Activated CD4-positive, alpha-beta T cell treated with anti-CD3 and anti-CD28 coated beads, Interleukin-2, Interleukin-6, amounts not matched to agents 100 ng/mL and 50 ng/mL, durations not matched to agents 16 hours and 8 hours (primary cell): ENCODE measurements at places on chromosomes 6 and 20.

GRCh38 chr20:37314099-37314498, 24.6 kb downstream of the MANBAL start:
- DNase-seq, result no peak

- DNase-seq, result no peak
Measured at GRCh38 chr20:17881741-17882064, 86.9 kb downstream of the SNX5 start.

DNA sequence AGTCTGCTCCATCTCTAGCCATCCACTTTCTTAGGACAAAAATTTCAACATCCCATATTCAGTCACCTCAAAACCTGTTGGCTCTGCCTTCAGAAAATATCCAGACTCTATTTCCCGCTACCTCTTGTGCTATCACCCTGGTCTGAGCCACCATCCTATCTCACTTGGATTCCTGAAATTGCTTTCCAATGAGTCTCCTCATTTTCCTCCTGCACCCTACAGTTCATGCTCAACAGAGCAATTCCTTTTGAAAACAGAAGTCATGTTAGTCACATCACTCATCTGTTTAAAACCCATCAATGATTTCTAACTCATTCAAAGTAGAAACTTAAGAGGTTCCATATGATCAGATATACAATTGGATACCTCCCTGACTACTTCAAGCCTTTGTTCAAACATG, 229.9 kb downstream of the ADGRG6 start:
- no peak for DNase-seq

DNA sequence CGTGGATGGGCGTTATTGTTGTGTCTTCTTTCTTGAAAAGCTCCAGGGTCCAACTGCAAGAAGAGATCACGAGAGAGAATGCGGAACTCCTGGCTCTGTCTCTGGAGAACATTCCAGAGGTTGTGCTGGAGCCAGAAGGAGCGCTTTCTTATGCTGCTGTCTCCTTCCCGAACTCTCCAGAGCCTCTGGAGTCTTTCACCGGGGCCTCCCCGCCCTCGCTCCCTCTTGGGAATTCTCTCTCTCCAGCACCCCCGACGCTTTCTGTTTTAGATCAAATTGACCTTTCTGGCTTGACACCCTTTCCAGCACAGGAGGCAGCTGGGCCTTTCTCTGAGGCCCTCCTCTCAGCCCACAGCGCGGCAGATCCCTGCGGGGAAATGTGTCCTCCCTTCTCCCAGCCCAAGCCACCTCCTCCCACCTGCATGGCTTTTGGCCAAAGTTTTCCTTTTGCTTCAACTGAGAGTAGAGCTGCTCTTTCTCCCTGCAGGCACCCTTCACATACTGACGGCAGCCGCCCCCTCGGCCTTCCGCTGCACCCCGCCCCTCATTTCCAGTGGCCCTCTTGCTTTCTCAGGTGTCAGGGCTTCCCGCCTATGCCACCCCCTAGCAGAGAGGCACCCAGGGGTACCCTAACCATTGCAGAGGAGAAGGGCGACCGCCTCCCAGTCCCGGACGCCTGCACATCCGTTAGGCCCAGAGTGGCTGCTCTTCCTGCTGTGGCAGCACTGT, 6.6 kb upstream of the CCR6 start:
- no peak for DNase-seq

DNA sequence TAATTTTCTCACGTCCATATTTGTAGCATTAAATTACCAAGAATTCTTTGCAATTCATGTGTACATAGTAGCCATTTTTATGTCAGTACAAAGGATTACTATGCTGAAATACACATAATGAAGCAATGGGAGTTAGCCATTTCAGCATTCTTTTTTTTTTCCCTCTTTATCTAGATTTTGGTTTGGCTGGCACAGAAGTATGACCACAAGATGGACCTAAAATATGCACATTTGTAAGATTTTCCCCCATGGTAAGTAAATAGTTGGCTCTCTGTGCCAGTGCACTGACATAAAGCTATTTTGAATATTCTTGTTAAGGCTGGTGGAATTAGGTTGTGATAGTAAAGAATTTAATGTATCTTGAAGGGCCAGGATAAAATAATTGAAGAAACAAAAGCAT, 486.1 kb upstream of the BTBD3 start:
- no peak for DNase-seq

GRCh38 chr6:3031857-3032640, 32.4 kb downstream of the NQO2 start:
- DNase-seq, result no peak

DNA sequence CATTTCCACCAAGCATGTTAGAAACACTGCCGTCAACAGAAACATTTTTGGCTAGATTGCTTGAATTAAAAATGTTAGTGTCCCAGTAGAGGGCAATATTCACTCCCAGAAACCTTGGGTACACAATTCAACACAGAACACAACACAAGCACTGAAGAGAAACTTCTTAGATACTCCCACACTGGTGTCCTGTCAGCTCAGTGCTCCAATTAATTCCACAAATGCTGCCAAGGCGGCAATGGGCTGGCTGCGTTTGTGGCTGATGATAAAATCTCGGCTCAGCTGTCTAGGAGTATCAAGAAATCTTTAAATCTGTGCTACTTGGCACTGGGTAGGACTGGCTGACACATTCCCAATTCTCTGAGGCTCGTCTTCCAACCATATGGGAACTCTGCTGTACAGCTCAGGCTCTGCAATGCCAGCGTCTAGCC, 39.3 kb downstream of the BEND3 start:
- DNase-seq, result no peak

DNA sequence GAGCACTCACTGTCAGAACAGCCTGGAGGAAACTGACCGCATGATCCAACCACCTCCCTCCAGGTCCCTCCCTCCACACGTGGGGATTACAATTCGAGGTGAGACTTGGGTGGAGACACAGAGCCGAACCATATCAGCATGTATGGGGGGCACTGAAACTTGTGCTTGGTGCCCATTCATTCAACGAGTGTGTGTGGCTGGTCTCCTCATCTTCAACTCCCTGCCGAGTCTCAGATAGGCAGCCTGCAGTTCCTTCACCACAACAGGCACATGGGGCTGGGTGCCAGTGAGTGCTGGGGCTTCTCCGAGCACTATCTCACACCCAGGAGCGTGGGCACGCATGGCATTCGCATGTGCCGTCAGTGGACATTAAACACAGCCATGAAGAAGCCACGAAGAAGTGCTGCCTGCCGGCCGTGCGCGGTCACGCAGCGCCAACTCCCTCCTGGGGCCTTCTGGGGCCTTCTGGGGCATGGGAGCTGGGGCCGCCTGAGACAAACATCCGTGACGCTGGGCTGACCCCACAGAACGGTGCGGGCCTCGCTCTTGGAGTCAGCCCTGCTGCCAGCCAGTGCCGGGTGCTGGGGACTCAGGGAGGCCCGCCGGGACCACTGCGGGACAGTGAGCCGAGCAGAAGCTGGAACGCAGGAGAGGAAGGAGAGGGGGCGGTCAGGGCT, 714 bp upstream of the RTEL1 start:
- DNase-seq, result no peak

DNA sequence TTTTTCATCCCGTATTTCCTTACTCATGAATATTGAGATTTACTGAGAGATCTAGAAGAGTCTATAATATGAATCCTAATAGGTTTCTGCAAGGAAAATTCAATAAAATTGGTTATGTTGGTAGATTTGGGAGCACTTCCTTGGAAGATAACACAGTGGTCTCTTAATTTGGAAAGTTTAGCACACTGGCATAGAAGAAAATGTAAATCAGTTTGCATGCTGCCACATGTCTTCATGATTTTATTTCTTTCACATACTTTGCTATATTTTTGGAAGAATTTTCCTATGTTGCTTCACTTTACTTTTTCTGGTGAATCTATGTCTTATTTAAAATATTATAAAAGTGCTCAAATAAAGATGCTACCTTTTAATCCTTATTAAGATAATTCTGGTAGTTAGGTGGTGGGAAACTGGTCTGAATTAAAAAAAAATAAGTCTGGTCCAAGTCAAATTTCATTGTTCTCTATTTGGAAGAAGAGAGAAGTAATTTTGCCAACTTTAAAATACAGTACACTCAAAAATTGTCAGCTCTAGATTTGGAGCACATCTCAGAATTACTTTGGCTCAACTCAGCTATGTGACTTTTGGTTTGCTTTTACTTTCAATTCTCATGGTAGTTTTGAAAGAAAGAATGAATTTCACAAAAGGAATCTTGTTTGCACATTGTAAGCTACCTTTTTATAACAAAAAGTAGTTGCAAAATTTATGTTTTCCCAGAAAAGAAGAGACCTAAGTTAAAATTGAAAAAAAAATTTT, 197.3 kb downstream of the CENPW start:
- DNase-seq, result no peak

GRCh38 chr6:132147530-132148011, 196.4 kb upstream of the CCN2 start:
- DNase-seq, result no peak

- no peak for DNase-seq
Measured at GRCh38 chr20:48892891-48893290, 28.6 kb upstream of the ARFGEF2 start.

DNA sequence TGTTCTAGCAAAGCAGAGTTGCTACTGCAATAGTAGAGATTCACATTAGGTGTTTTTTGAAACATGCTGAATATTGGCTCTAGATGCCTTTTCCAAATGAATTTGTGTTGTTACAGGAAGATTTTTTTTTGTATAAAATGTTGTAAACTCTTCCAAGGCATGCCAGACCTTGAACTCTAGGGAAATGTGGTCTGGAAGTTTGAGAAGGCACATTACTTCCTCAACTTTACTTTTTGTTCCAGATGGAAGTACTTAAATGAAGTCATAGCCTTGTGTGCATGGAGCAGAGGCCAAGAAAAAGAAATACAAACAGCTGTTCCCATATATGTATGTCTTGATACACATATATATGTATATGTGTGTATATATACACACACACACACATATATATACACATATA, 585.7 kb upstream of the MARCKS start:
- no peak for DNase-seq

- DNase-seq, result no peak
Measured at GRCh38 chr6:30880698-30881252, 3.5 kb upstream of the DDR1 start.

DNA sequence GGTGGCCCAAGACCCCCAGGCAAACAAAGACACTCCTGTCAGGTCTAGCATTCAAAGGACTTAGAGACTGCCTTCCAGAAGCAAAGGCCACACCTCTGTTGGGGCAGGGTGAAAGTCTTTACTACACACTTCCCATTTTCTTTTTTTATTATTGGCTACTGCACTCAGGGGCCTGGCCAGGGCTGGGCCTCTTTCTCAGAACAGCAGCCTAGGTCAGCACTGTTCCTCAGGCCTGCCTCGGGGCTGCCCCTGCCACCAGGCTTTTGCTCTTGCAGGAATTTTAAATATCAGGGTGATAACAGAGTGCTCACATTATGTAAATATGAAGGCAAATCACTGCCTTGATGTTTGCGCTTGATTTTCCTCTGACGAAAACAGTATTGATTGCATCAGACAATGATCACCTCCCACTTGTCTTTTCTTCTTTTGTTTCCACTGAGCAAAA, 18.5 kb downstream of the GSTA4 start:
- peak; percentile 23 for DNase-seq

- no peak for DNase-seq
Measured at GRCh38 chr6:93266116-93266817, 153.1 kb downstream of the EPHA7 start.

DNA sequence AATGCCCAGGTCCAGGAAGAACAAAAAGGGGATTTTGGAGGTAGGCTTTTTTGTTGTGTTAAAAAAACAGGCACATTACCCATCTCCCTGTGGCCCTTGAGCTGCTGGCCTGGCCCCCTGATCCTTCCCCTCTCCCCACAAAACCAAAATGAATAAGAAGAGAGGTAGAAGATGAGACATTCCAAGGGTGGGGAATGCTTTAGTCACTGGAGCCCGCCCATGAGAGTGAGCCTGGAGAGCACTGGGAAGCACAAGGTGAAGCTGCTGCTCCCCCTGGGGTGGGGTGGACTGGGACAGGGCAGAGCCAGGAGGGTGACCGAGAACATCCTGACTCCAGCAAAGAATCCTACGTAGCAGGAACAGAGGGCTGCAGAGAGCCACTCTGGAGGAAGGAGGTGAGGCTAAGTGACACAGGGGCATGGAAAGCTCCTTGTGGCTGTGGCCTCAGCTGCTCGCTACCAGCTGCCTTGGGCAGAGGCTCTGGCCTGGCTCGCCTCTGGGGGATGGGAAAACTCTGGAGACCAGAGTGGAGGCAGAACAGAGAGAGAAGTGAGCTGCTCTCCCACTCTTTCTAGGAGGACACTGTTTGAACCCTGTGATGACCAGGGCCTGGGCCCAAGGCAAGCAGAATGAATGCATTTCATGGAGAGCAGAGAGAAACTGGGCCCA, 48.3 kb downstream of the AKAP7 start:
- DNase-seq, result no peak

DNA sequence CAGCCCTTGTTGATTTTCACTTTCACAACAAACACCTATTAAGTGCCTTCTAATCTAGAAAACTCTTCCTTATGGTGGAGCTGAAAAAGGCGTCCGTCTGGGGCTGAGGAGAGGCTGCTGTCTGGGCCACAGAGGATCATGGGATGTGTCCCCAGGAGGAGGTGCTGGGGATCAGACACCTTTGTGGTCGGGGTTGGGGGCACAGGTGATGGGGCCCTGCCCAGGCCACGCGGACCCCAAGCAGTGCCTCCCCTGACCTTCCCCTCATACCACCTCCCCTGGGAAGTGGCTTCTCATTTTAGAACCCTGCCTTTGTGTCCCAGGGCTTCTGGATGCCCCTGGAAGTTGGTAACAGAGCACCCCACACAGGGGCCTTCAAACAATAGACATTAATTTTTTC, 41.1 kb downstream of the SUN5 start:
- no peak for DNase-seq

DNA sequence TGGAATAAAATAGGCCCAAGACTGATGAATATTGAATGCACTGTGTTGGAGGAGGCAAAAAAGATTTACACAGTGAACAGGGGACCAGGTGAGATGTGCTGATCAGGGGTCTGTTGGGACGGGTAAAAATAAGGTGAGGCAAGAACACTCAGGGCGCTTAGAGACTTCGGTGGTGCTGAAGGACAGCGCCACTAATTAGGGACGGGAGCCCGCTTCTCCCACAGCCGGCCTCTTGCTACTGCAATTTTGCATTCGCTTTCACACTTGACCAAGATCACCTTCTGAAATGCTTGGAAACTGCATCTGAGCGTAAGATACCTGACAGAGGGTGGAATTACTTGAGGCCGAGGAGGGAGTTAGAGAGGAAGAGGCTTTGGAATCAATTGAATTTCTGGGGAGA, 7.3 kb downstream of the TFAP2D start:
- no peak for DNase-seq

DNA sequence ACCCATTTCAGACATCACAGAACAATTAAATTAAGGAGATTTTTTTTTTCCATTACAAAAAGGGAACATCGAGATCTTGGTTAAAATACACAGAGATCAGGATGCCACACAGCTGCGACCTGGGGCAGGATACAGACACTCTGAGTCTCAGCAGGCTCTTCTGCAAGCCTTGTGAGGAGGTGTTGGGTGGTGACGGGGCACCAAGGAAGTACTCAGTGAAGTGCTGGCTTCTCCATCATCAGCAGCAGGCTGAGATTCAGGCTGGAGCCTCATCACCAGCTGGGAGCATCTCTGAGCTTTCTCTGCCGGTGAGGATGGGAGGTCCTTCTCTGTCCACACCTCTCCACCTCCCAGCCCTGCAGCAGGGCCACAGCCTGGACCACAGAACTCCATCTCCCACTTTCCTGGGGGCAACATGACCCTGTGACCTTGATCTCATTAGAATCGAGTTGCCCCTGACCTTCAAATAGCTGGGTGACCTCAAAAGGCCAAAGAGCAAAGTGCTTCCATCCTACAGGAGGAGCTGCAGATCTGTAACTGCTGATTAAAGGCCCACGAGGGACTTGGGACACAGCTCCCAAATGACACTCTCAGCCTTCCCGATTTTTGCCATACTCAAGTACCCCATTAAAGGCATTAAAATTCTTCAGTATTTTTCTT, 16.0 kb downstream of the PMEPA1 start:
- no peak for DNase-seq
